ENCODE measurements at places on chromosomes 1 and 21.
A peak's percentile ranks its signal among the peaks of the same experiment; 100 is the strongest.

GRCh38 chr1:8116894-8117264 lies 90.8 kb upstream of the ERRFI1 start:
- DNase-seq, result no peak

DNA sequence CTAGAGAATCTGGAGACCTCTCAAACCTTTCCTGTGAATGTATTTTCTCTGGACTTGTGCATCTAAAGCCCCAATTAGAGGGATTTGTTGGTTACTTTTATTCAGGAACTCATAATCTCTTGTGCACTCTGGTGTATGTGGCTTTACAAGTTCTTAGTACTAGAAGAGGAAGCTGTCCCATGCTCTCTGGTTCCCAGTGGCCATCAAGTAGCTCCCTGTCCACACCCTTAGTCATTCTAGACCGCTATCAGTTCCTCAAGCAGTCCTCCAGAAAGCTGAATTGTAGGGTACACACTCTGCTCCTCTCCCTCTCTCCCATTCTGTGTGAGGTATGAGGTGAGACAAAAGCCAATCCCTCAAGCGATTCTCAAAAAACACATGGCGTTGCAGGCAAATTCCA lies 470.3 kb downstream of the PTPRC start:
- no peak for DNase-seq

DNA sequence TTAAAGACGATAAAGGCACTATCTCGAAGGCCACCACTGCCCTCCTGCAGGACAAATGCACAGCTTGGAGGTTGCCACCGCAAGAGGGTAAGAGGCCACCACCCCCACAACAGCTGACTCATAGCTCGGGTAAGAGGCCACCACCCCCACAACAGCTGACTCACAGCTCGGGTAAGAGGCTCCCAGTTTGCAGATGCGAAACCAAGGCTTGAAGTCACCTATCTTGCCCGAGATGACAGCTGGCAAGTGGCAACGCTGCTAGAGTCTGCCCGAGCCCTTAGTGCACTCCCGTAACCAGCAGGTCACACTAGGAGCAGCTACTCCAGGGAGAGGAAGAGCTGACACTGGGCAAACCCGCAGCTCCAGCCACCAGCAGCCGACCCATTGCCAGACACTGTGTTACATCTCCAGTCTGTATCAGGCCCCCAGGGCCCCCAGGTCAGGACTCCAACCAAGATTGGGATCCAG lies 17.1 kb upstream of the SPSB1 start:
- DNase-seq, result peak; percentile 85

DNA sequence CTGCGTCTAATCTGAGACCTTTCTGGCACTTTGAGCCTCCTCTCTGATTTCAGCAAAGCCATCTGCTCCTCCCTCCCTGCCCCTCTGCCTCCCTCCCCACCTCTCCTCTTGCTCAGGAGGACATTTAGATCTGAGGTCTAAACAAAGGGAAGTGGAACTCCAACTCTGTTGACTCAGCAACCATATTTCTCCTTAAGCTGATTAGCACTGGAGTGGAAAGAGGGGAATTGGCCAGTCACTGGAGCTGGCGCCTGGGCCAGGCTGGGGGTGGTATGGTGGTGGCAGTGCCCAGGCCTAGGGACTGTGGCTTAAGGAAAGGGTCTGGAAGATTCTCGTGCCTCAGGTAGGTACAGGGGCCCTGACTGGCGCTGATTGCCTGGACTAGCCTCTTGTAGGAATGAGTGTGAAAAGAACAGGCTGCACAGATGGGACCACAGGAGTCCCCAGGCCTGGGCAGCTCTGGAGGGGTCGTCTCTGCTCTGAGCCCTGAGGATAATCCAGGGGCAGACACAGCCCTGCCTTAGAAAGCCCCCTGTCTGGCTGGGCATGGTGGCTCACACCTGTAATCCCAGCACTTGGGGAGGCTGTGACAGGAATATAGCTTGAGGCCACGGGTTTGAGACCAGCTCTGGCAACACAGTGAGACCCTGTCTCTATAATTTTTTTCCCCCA lies 11.9 kb downstream of the SH2D2A start:
- DNase-seq, result no peak

DNA sequence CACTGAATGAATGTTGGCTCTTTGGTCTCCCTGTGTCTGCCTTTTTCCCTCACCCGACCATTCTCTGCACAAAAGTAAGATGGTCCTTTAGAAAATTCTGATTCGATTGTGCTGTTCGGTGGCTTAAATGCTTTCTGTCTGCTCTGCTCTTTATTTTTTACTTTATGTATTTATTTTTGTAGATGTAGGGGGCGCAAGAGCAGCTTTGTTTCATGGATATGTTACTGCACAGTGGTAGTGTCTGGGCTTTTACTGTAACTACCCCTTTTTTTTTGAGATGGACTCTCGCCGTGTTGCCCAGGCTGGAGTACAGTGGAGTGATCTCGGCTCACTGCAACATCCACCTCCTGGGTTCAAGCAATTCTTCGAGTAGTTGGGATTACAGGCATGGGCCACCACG lies 15.7 kb downstream of the NLRP3 start:
- DNase-seq, result no peak

GRCh38 chr1:214563881-214564280 lies 12.5 kb upstream of the PTPN14 start:
- DNase-seq, result no peak

- no peak for DNase-seq
Observed at GRCh38 chr1:219188331-219188803, 14.7 kb downstream of the LYPLAL1 start.

GRCh38 chr1:41844255-41844654 lies 74.5 kb downstream of the HIVEP3 start:
- DNase-seq, result no peak

GRCh38 chr1:243849421-243850201 lies 432 bp downstream of the AKT3 start:
- peak; percentile 47 for DNase-seq

- DNase-seq, result no peak
Observed at GRCh38 chr1:54609301-54609921, 13.9 kb downstream of the FAM151A start.

- DNase-seq, result no peak
Observed at GRCh38 chr1:18955131-18955440, 1.4 kb downstream of the IFFO2 start.

DNA sequence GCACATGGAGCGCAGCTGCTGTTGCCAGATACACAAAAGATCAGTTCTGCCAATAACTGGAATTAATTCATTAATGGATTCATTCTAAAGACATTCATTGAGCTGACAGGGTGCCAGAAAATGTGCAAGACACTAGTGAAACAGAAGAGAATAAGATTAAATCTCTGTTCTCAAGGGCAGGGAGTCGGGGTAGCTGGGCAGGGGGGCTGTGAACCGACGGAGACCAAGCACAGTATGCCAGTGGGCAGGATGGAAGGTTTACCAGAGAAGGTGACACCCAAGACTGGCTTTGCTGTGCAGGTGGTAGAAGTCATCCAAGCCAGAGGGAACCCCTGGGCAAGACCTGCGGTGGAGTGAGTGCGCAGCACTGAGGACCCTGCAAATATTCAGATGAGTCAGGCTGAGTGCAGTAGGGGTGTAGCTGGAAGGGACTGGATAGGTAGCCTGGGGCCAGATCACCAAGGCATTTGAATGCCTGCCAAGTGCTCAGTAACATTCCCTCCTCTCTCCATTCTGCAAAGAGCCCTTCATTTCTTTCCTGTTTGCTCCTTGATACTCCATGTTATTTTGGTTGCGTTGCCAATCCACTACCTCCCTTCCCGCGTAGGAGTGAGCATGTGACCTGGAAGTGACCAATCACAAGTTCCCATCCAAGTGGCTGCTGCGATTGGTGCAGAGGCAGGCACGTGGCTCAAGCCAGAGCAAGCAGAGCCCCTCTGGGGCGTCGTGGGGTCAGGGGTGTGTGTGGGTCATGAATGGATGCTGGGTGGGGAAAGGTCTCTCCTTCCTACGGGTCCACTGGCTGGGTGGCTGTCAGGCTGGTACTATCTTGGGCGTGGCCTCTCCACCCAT lies 413.1 kb downstream of the PTPRU start:
- no peak for DNase-seq

- no peak for DNase-seq
Observed at GRCh38 chr1:239805042-239805441, 286.6 kb upstream of the FMN2 start.

DNA sequence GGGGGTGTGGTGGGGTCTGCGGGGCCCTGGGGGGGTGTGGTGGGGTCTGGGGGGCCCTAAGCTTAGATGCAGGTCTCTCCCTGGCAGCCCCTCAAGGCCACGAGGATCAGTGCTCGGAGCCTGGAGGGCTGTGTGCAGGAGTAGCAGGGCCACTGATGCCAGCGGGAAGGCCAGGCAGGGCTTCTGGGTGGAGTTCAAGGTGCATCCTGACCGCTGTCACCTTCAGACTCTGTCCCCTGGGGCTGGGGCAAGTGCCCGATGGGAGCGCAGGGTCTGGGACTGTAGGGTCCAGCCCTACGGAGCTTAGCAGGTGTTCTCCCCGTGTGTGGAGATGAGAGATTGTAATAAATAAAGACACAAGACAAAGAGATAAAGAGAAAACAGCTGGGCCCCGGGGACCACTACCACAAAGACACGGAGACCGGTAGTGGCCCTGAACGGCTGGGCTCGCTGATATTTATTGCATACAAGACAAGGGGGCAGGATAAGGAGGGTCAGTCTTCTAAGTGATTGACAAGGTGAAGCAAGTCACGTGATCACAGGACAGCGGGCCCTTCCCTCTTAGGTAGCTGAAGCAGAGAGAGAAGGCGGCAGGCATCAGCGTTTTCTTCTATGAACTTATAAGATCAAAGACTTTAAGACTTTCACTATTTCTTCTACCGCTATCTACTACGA lies 8.7 kb downstream of the RNF223 start:
- peak; percentile 30 for DNase-seq

GRCh38 chr1:197920414-197921117 lies 3.4 kb downstream of the LHX9 start:
- no peak for DNase-seq

GRCh38 chr1:245579881-245580280 lies 425.1 kb downstream of the KIF26B start:
- no peak for DNase-seq

DNA sequence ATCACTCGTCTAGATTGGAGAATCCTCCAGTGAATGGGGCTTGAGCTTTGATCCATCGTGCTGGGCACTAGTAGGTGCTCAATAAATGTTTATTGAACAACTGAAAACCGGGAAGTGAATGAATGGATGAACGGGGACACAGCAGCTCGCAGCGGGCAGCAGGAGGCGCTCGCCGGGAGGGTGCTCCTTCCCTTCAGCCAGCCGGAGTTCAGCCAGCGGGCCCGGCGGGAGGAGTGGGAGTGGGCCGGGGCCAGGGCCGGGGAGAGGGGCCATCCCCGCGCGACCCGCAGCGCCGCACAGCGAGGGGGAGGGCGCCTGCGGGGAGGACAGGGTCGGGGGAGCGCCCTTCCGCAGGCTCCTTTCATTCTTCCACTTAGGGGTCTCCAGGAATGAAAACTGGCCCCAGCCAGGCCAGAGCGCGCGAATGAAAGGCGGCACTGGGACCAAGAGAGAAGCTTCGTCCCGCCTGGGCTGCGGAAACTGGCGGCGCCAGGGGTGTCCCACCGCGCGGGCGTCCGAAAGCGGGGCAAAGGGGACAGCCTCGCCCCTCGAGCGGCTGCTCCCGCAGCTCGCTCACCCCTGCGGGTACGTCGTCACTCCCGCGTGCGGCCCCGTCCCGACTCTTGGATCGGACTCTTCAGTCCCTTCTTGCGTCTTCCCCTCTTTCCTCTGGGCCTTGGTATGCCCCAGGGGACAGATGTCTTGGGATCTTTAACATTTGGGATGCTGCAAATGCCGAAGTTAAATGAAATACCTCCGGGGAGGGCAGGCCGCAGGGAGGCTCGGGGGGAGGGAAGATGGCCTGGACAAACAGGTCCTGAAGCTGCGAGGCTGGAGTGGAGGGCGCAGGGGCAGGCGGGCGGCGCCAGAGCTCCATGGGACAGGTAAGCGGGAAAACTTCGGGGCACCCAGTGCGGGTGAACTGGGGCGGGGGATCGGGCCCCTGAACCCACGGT lies 3.6 kb upstream of the INAVA start:
- peak; percentile 27 for DNase-seq

GRCh38 chr1:39692152-39693074 lies 1.2 kb upstream of the HPCAL4 start:
- no peak for DNase-seq

GRCh38 chr1:197798492-197798891 lies 23.2 kb upstream of the DENND1B start:
- DNase-seq, result no peak

- DNase-seq, result peak; percentile 51
Observed at GRCh38 chr21:36422279-36423098, 37.3 kb downstream of the CHAF1B start.

- DNase-seq, result no peak
Observed at GRCh38 chr21:25637851-25638659, 1.0 kb upstream of the JAM2 start.

DNA sequence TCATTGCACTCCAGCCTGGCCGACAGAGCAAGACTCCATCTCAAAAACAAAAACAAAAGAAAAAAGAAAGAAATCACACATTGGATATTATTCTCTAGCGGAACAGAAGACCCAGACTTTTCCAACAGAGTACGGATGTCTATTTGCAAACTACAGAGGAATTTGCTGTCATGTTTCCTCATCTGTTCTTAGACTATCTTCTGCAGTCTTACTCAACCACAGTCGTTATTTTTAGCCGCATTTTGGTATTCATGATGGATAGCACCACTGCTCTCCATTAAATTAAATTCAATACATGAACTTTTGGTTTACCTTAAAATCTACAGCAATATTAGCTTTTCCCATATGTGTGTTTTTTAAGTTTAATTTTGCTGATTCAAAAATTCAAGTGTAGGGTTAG lies 14.2 kb upstream of the HEATR1 start:
- DNase-seq, result no peak

DNA sequence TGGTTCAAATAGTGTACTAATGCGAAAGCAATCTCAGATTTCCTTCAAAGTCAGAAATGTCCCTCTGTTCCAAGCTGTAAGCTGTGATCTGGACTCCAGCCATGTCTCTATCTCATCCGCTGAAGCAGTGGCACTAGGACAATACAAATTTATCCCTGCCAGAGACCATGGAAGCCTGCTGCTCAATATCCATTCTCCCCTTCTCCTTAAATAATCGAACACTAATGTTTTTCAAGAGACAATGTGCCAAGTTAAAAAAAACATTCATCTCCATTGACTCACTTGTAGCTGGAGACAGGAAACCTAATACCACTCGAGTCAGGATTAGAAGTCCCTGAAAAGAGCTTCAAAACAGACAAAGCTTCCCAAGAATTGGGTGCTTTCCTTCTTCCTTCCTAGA lies 38.5 kb upstream of the PGBD5 start:
- DNase-seq, result no peak

DNA sequence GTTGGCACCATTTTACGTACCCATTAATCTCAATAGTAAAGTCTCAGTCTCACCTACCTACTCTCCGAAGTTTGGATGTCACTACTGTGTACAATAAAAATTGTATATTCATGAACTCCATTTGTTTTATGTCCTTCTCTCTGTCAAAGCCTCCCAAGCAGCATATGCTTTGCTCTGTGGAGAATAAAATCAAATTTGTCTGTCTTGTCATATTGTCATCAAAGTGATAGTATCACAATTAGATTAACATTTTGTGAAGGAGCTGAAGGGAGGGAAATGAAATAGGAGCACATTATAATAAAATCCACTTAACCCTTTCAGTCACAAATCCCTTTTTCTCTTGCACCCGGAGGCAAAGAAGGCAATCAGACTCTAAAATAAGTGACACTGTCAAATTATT lies 177.1 kb upstream of the RRP15 start:
- no peak for DNase-seq

Measured in activated naive CD4-positive, alpha-beta T cell treated with anti-CD3 and anti-CD28 coated beads for 36 hours (primary cell).